ENCODE measurements at places on chromosomes 4 and X.

GRCh38 chr4:140003876-140004548, 150.0 kb downstream of the MAML3 start:
- DNase-seq: no peak

DNA sequence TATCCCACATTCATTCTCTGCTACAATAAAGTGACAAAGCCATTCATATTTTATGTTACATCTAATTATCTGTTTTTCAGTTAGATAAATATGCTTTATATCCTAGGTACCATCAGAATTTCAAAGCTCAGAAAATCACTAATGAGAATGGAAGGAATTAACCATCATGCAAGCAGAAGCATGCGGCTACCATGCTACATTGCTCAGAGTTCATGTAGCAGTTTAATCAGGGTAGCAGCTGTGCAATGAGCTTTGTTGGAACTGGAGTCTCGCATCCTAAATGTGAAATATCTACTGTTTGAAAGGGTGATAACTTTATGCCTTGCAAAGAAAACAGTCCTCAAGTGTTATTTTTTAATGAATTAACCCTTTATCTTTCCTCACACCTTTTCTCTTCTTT, 77.5 kb downstream of the SNCA start:
- no peak for DNase-seq

GRCh38 chrX:109264878-109265277, 217.0 kb downstream of the GUCY2F start:
- no peak for DNase-seq

DNA sequence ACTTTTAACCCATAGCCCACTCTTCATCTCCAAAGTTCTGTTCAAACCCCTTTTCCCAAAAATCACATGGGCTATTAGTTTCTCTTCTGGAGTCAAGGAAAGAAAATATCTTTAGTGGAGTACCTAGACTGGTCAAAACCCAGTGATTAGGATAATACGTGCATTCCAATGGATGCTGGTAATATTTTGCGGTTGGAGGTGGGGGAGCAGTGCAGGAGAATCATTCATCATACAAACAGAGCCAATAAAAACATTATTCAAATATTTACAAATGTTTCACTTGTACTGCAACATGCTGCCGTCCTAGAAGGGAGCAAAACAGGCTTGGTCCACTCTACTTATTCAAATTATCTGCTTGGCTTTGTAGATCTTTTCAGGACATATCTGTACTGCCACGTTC, 57.2 kb upstream of the RAB9B start:
- DNase-seq: no peak

GRCh38 chr4:15754323-15754722, 23.8 kb upstream of the CD38 start:
- DNase-seq: no peak

GRCh38 chr4:14853176-14853943, 148.9 kb upstream of the CPEB2 start:
- DNase-seq: peak; percentile 57

- DNase-seq: no peak
Observed at GRCh38 chr4:156378033-156378665, 424.5 kb upstream of the CTSO start.

DNA sequence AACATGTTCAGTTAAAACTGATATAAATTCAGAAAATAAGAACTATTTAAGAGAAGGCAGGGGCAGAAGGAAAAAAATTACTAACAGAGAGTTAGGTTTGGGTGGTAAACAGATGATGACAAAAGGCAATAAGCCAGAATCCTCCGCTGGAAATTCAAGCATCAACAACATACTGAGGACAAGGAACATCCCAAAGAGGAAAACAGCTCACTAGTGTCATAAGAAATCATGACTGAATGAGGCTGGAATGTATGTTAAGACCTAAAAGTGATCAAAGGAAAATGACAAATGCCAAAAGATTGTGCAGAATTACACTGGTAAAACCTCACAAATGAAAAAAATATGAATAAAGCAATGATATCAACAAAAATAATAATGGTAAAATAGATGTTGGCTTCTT, 88.4 kb downstream of the WDFY3 start:
- peak; percentile 70 for DNase-seq

- DNase-seq: no peak
Observed at GRCh38 chr4:145178740-145179280, 1.6 kb downstream of the OTUD4 start.

DNA sequence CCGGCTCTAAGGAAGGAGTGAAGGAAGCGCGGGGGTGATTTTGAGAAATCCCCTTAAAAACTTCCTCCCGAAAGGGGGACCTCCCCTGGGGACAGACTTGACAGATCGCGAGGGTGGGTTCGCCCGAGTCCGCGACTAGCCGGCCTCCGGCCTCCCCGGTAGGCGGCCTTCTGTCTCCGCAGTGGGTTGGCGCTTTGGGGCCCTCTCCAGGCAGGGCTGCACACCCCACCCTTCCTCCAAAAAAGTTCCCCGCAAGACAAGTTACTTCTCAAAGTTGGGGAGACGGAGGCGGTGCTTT, 24.8 kb downstream of the HOPX start:
- DNase-seq: no peak

GRCh38 chr4:109275066-109275745, 27.3 kb downstream of the COL25A1 start:
- DNase-seq: no peak

DNA sequence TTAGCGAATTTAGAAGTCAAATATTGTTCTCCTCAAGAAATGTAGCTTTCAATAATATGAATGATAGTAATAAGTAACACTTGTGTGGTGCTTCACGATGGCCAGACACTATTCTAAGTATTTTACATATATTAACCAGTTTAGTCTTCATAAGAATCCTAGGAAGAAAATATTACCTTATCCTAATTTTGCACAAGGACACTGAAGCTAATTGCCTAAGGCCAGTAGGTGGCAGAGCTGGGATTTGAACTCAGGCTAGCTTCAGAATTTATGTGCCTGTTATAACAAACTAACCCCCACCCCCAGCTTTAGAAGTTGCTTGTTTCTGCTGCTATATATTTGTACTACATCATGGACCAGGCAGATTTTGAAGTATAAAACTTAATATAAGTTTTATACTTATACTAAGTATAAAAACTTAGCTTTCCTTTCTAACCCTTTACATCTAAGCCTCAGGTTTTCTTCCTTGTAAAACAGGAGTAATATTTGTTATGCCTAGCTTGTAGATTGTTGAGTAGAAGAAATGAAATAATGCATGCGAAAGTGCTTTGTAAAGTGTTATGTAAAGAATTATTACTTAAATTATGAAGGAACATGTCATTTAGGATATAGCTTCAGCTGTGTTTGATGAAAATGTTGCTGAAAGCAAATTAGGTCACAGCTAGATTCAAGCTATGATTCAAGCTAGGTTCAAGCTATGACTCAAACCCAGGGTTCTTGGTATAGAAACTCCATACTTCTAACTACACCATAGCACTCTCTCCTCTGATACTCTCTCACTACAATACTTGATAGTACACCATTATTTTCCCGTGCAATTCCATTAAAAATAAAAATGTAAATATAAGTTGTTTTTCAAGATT, 4.2 kb upstream of the CDS1 start:
- DNase-seq: peak; percentile 72

- no peak for DNase-seq
Observed at GRCh38 chr4:160414496-160414895, 1311.6 kb downstream of the RAPGEF2 start.

DNA sequence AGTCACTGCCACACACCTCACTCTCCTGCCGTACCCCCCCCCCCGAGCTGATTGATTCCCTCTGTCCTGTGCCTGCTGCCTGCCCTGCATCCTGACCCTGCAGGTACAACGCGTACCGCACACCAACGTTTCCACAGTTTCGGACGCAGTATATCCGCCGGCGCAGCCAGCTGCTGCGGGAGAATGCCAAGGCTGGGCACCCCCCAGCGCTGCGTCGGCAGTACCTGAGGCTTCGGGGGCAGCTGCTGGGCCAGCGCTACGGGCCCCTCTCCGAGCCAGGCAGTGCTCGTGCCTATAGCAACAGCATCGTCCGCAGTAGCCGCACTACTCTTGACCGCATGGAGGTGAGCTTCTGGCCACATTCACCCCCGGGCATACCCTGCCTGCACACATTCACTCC, 1.3 kb downstream of the WDR13 start:
- no peak for DNase-seq

GRCh38 chrX:106035064-106035463, 3.5 kb downstream of the SERPINA7 start:
- DNase-seq: no peak

DNA sequence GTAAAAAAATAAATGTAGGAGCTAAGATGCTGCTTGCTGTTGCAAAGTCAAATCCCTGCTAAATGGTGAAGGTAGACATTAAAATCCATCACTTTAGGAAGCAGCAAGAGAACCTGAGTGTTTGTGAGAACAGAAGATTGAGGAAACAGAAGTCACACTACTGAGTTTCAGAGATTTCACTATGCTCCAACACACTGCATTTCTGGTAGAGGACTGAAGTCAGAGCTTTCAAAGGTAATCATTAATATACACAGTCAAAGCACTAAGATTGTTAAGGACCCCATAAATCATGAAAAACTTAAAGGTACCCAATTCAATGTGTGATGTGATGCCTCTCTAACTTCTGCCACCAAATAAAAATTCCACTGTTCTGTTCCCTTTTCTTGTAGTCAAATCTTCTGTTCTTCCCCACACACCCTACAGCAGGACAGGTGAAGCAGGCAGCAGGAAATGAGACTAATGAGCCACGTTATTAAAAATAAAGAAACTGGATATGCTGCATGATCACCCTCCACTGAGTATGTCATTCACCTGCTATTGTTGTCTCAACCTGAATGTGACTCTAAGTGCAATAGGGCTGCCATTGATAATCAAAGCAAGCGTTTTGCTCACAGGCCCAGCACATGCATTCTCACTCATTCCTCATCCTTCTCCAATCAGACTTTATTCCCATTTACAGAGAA, 28.9 kb upstream of the APELA start:
- DNase-seq: no peak

GRCh38 chr4:94285666-94286065, 57.0 kb downstream of the HPGDS start:
- no peak for DNase-seq

- DNase-seq: peak; percentile 18
Observed at GRCh38 chrX:40471965-40472648, 108.7 kb upstream of the ATP6AP2 start.

DNA sequence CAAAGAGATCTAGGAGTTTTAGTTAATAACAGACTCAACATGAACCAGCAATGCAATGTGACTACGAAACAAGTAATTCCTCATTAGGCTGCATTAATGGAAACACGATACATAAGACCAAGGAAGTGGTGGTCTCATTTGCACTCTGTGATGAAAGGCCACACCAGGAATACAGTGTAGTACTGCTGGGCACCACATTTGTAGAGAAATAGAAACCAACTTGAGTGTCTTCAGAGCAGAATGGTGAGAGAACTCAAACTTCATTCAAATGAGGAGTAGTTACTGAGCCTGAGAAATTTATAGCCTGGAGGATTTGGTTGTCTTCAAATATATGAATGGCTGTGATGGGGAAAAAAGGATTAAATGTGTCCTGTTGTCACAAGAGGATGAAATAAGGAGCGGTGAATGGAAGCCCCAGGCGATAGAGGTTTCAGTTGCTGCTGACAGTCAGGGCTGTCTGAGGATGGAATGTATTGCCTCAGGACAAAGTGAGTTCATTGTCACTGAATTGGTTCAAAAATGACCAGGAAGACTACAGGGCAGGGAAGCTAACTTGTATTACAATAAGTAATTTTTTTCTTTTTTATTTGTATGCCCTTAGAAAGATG, 50.9 kb downstream of the NFKB1 start:
- no peak for DNase-seq

GRCh38 chrX:49266523-49267445, 2.3 kb upstream of the FOXP3 start:
- no peak for DNase-seq

- DNase-seq: no peak
Observed at GRCh38 chr4:36267486-36268268, 13.7 kb upstream of the DTHD1 start.

GRCh38 chr4:90443231-90443630, 316.0 kb downstream of the CCSER1 start:
- no peak for DNase-seq

GRCh38 chrX:143206966-143207365, 181.2 kb downstream of the SPANXN4 start:
- no peak for DNase-seq

DNA sequence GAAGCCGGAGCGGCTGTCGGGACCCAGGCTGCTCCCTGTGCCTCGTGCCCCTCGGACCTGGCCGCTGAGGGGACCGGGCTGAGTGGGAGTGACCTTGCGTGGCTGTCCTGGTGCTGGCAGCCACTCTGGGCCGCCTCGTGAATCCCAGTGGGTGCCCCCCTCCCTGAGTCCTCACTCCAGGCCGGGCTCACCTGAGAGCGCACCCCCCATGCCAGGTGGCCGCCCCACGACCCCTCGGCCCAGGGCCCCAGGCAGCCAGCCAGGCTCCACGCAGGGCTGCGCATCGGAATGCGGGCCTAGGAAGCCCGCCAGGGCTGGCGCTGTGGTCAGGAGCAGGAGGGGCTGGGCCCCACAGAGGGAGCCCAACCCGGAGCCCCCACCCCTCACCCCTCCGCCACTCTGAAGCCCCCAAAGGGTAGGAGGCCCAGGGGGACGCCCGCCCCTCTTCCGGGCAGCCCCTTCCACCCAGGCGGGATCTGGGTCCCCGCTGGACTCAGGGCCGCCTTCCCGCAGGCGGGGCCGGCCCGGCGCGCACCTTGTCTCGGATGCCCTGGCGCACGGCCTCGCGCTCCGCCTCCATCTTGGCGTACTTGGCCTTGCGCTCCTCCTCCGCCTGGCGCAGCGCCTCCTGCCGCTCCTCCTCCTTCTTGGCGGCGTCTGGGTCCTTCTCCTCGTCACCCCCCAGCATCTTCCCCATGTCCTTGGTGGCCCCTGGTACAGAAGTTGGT, 33.9 kb downstream of the CPLX1 start:
- no peak for DNase-seq

DNA sequence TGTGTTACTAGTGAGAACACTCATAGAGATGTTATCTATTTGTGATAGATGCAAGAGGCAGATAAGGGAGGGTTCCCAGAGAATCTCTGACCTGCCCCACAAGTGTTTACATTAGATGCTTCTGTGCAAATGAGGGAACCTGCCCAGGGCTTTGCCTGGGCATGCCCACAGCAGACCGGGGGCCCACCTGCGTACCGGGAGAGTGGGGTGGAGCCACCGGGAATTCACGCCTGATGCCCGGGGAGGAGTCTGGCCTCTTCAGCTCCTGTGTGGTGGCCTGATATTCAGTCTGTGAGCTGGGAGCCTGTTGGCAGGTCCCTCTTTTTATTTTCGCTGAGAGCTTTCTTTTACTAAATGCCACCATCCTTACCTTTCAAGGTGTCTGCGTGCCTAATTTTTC, 155.7 kb downstream of the SNCA start:
- DNase-seq: no peak
